ENCODE measurements at places on chromosomes 1 and 21.
A peak's percentile ranks its signal among the peaks of the same experiment; 100 is the strongest.

DNA sequence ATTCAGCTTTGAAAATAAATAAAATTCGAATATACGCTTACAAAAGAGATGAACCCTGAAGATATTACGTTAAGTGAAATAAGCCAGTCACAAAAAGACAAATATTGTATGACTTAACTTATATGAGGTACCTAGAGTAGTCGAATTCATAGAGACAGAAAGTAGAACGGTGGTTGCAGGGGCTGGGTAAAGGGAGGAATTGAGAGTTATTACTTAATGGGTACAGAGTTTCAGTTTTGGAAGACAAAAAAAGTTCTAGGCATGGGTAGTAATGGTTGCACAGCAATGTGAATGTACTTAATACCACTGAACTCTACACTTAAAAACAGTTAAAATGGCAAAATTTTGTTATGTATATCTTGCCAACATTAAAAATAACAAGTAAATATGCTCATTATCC is 48.6 kb upstream of the ZNHIT6 start:
- DNase-seq: no peak

- DNase-seq: no peak
Measured at GRCh38 chr1:38326135-38326534, 279.5 kb upstream of the POU3F1 start.

- no peak for DNase-seq
Measured at GRCh38 chr1:30964706-30965105, 56.1 kb upstream of the SDC3 start.

- DNase-seq: peak; percentile 59
Measured at GRCh38 chr1:35287807-35288640, 19.5 kb downstream of the ZMYM4 start.

DNA sequence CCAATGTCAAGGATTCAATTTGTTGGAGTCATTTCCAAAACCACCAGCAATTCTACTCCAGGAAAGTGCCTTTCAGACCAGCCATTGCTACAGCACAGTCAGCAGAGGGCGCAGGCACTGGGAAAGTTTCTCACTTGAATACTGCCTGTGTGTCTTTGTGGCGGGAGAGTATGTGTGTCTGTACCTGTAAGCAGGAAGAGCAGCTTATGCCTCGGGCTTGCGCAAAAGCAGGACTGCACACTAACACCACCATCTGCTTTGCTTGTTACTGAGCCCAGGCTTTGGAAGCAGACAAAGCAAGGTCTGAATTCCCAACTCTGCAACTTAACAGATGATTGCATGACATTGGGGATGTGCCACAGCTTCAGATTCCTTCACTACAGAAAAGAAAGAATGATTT is 7.0 kb upstream of the CTSE start:
- peak; percentile 25 for DNase-seq

GRCh38 chr1:92851729-92852128 is 19.9 kb downstream of the RPL5 start:
- DNase-seq: no peak

DNA sequence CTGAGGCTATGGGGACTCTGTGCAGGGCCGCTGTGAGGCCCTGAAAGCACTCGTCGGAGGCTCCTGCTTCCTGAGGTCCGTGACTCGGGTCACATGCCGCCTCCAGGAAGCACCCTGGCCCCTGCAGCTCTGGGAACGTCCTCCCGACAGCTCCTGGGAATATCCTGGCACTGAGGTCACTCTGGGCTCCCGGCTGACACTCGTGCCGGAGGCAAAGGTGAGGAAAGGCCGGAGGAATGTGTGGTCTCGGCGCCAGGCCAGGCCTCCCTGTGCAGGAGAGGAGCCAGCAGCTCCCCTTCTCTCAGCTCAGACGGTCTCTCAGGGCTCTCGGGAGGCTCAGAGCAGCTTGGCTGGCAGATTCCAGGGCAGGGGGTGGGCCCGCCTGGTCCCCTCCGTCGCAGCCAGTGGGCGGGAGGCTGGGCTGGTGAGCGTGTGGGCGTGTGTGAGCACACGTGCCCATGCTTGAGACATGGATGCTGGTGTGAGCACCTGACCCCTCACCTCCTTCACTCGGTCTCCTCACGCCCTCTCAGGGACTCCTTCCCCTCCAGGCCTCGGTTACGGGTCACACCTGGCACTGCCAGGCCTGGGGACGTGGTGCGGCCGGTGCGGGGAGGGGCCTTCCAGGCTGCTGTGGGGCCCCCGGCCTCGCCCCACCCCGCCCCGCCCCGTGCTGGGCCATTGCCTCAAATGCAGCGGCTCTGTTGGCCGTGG is 5.5 kb upstream of the RNF223 start:
- DNase-seq: peak; percentile 91

DNA sequence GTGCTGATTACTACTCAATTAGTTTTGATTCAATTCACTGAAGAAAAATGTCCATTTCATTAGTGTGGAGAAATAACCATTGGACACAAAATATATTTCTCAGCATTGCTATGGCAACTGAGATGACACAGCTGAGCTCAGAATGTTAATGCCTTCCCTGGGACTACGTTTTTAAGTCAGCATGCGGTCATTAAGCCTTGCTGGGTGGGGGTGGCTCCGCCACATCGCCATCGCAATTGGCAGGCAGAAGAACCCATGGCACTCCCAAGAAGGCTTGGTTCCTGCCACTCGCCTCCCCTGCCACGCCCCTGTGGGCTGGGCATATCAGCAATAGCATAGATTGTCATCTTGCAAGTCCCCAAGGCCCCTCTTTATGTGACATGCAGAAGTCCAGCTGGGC is 256.7 kb upstream of the CAMK1G start:
- DNase-seq: no peak

- no peak for DNase-seq
Measured at GRCh38 chr1:108880850-108881249, 4.1 kb downstream of the GPSM2 start.

DNA sequence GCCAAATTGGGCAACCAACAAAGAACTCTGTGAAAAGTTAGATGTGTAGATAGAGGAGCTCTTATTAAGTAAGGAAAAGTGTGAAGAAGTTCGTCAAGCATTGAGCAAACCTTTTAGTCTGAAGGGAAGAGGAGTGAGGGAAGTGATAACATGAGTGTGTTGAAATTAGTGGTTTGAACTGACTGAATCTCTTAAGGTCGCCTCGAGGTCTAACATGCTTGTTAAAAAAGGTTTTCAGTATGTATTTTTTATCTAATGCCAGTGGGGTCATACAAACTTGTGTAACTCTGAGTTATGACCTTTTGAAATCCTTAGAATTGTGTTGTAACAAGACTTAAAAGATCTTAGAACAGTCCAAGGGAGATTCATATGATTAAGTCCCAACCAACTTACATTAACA is 34.1 kb downstream of the SOAT1 start:
- no peak for DNase-seq

Data from hepatic stellate cell (primary cell).